Smooth muscle cell of the umbilical artery (primary cell): ENCODE measurements at places on chromosomes 16 and 17. TPM values are rescaled to one million over a fixed set of nuclear protein-coding genes. Genes with fewer than 3 reads are reported as not detected.

Gene ATP2A3
- total RNA-seq, result 14.6 and 21.9 TPM in 2 replicates

Gene HS3ST6
- total RNA-seq, result not detected in 2 replicates

Gene DNAAF8
- total RNA-seq, result 0.83 and 1.2 TPM in 2 replicates

Gene SEPTIN1
- total RNA-seq, result 0.37 and 0.59 TPM in 2 replicates

Gene SPEM2
- not detected in 2 replicates for total RNA-seq

Gene TP53TG3F
- not detected in 2 replicates for total RNA-seq

Gene MOSMO
- total RNA-seq, result 13.6 and 14.8 TPM in 2 replicates

Gene KRT28
- total RNA-seq, result not detected in 2 replicates

Gene DHRS7C
- not detected in 2 replicates for total RNA-seq

Gene METTL9
- total RNA-seq, result 177 and 203 TPM in 2 replicates
